NCI-H510A (cell line): ENCODE measurements at places on chromosomes 16 and 17.

GRCh38 chr17:4587803-4588202 is 3.5 kb downstream of the SMTNL2 start:
- no peak for DNase-seq

GRCh38 chr17:28841901-28842281 is 699 bp downstream of the FAM222B start:
- peak; percentile 24 for DNase-seq

- no peak for DNase-seq
These were observed 11.0 kb downstream of the TBC1D24 start for GRCh38 chr16:2485811-2486507.

DNA sequence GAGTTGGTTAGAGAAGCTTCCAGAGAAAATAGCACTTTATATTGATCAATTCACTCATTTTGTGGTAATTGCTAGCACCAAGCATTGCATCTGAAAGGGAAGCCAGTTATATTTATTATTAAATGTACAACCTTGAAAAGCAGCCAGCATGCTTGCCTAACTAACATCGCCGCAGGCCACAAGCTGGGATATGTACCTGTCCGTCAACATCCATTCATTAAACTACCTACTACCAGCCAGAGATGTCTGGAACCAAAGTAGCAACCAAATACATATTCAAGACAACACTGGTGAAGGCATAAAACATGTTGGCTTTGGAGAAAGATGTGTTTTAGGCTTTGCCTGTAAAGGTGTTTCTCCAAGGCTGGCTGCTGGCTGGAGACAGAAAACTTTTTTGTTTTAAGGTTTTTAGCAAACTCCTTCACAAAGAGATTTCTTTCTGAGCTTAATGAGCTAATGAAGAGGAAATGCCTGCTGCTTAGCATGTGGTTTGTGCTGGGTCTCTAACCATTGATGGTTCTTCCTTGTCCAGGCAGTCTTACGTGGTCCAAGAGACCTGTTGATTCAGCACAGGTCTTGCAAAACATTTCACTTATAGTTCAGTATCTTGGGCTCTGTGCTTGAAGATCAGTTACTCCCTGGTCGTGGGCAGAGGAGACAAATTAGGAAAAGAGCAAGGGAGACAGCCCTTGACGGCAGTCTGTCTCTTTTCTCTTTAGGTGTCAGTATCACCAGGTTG is 3.1 kb downstream of the ITPRIPL2 start:
- no peak for DNase-seq

GRCh38 chr17:68777243-68777855 is 176.2 kb upstream of the FAM20A start:
- DNase-seq, result peak; percentile 16
